ENCODE measurements at places on chromosomes 1 and 21.

GRCh38 chr1:2523191-2523890 lies 3.1 kb downstream of the PANK4 start:
- DNase-seq, result no peak

- no peak for DNase-seq
Observed at GRCh38 chr1:11462224-11462923, 16.6 kb upstream of the DISP3 start.

DNA sequence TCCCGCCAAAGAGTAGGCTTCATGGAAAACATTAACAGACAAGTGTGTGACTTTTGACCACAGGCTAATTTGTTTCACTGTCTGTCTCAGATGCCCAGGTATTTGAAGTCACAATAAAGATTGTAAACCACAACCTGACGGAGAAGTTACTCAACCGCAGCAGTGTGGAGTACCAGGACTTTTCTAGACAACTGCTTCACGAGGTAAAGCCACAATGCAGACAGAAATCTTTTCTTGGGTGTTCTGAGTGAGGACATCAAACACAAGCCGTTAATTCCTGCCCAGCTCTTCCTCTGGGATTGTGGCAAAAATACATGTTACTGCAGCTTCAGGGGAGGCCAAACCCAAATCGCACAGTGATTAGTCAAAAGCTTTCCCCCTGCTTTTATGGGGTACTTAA lies 31.0 kb downstream of the UMODL1 start:
- DNase-seq, result no peak

- DNase-seq, result no peak
Observed at GRCh38 chr1:228075801-228076271, 6.7 kb upstream of the ARF1 start.

- DNase-seq, result no peak
Observed at GRCh38 chr1:178188306-178188705, 94.4 kb downstream of the RASAL2 start.

- DNase-seq, result no peak
Observed at GRCh38 chr1:248923352-248924338, 17.6 kb downstream of the PGBD2 start.

DNA sequence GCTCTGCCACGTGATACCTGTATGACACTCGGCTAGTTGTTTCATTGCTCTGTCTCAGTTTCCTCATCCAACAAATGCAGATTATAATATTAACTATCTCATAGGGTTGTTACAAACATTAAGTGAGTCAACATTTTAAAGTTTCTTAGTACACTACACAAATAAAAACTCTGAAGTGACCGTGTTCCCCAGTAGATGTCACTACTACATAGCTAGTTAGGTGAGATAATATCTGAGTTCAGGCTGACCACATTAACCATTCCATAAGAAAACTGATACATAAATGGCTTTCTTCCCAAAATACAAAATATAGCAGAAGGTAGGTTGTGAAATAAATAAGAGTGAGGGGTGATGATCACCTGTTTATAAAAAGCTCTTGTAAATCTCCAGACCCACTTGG lies 214.1 kb downstream of the NUF2 start:
- DNase-seq, result no peak

DNA sequence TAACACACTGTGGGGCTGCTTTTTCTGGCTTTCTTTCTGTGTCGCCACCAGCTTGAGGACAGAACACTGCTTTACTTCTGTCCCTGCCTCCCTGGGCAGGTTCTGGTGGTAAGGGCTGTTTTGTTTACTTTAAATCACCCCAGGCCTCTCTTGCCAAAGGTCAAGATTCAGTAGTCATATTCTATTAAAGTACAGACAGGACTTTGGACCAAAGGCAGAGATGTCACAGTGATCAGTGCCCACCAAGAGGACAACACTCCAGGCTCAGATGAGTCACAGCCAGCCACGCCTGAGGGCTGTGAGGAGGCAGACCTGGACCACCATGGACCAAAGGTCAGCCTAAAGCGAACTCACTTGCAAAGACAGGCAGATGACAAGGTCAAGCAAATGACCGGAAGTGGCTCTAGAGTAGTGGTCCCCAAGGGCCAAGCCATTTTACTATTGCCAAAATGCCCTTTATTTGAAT lies 200.0 kb downstream of the RHOU start:
- no peak for DNase-seq

DNA sequence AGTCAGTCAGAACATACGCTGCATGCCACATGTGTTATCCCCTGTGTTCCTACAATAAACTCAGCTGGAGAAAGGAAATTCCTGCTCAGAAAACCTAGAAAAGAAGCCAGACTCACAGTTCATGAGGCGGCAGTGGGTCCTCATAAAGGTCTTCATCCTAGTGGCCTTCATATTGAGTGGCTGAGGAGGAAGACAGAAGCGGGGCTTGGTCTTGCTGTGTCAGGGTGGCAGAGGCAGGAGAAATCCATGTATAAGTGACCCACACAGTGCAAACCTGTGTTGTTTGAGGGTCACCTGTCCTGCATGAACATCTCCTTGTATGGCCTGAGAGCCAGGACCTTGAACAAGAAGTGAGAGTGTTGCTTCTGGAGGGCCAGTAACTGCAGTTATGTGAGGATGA lies 4.0 kb upstream of the WNT3A start:
- no peak for DNase-seq

GRCh38 chr21:38133240-38133639 lies 123.6 kb upstream of the KCNJ15 start:
- DNase-seq, result no peak

DNA sequence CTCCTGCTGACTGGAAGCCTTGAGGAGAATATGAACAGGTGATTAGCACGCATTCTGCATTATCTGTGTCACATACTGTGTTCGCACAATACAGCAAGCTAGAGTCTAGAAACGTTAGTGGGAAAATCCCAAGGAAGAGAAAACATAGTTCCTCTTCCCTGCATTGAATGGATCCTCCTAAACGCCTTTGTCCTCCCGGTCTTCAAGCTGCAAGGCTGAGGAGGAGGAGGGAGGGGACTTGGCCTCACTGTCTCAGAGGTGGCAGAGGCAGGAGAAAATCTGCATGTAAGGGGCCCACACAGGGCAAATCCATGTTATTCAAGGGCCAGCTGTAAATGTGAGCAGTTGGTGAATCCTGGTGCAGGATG lies 34.4 kb downstream of the WNT9A start:
- DNase-seq, result no peak

GRCh38 chr1:3312898-3313575 lies 141.4 kb upstream of the ARHGEF16 start:
- no peak for DNase-seq

Data from D721Med (cell line).